Left renal pelvis (tissue), 4 donors: ENCODE measurements at places on chromosomes 5 and 9. TPM values are rescaled to one million over a fixed set of nuclear protein-coding genes. Genes with fewer than 3 reads are reported as not detected.

TAF11L5 gene
- not detected for polyA plus RNA-seq

DMRTA1 gene
- polyA plus RNA-seq = 0.30 TPM

GABRA6 gene
- not detected for polyA plus RNA-seq

ABCA1 gene
- 9.2 TPM for polyA plus RNA-seq

PURA gene
- polyA plus RNA-seq = 13.2 TPM

TEK gene
- polyA plus RNA-seq = 54.5 TPM

PCDHB2 gene
- polyA plus RNA-seq = 7.9 TPM

- DNase-seq = no peak
Measured at GRCh38 chr5:143002459-143003327, 232.5 kb downstream of the ARHGAP26 start.

GRCh38 chr9:122209451-122209850 is 19.3 kb downstream of the LHX6 start:
- DNase-seq = no peak

DNA sequence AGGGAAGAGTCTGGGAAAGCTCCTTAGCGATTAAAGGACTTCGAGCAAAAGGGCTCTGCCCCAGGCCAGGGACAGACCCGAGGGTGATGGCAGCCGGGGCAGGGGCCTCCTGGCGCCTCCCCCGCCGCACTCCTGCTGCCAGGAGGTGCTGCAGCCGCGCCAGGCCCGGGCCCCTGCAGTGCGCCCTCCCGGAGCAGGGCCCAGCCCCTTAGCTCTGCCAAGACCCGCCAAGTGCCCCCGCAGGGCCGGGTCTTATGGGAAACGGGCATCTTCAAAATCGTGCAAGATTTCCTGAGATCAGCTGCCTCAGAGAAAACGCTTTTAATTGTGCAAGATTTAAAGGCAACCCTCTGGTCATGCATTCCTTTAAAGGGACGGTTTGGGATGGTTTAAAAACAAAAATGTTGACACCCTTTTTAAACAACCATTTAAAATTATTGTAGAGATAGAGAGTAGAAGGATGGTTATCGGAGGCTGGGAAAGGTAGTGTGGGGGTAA is 52.4 kb downstream of the CDC14B start:
- no peak for DNase-seq

GRCh38 chr5:55385846-55386245 is 78.1 kb downstream of the MTREX start:
- DNase-seq = no peak

GRCh38 chr5:106600803-106601202 is 1069.9 kb downstream of the EFNA5 start:
- no peak for DNase-seq

- no peak for DNase-seq
Measured at GRCh38 chr9:297104-297972, 82.7 kb downstream of the DOCK8 start.

DNA sequence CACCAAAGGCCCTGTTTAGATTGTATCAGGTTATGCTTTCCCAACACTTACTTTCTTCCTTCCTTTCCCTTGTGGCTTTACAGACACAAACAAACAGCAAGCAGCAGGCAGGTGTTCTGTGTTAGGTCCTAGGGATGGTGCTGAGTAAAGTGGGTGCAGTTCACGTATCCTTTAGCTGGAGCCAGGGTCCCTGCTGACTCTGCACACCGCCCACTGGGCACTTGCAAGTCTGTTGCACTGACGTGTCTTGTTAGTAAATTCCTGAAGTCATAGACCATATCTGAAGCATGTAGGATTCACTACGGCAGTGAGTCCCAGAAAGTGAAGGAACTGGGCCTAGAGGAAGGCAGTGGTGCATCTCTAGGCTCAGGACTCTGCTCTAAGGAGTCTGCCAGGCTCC is 96.5 kb downstream of the DAPK1 start:
- no peak for DNase-seq

- no peak for DNase-seq
Measured at GRCh38 chr5:158549311-158549710, 550.4 kb downstream of the EBF1 start.
